ENCODE measurements at places on chromosomes 12 and 14.

DNA sequence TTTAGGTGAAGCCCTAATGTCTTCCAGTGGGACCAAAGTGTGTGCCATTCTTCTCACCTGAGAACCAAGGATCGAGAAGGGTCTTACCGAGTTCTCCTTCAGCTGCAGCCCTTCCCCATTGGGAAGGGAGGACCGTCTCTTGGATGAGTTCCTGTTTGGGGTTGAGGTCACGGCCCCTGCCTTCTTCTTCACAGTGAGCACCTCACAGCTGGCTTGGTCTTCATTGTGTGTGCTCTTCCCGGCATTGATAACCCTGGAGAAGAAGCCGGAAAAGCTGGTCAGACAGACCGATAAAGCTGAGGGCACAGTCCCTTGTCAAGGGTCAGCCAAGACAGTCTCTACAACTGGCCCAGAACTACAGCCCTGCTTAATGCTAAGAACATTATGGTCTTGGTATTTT, 102.9 kb downstream of the PPM1H start:
- ATAC-seq, result no peak

DNA sequence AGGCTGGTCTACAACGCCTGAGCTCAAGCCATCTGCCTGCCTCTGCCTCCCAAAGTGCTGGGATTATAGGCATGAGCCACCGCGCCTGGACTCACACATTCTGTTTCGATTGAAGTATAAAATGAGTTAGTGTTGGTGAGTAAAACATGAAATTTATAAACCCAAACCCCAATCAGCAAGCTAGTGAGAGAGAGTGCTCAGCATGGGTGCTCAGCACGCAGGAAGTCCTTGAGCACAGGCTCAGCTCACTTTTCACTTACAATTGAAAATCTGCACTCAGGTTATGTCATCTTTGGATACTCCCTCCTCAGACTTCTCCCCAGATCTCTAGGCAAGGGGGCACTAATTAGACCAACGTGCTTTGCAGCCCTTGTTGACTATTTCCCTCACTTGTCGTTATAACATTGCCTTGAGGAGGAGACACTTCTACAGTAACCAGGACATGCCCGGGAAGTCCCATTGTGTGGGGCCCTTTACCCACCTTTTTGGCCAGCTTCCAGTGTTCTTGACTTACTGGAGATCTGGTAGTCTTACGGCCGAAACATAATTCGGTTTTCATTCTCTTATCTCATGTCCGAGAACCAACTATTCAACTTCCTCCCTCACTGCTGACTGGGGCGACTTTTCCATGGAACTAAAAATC, 68.5 kb upstream of the AMN1 start:
- peak; percentile 66 for ATAC-seq

- no peak for ATAC-seq
Measured at GRCh38 chr14:25095736-25096437, 45.9 kb upstream of the STXBP6 start.

DNA sequence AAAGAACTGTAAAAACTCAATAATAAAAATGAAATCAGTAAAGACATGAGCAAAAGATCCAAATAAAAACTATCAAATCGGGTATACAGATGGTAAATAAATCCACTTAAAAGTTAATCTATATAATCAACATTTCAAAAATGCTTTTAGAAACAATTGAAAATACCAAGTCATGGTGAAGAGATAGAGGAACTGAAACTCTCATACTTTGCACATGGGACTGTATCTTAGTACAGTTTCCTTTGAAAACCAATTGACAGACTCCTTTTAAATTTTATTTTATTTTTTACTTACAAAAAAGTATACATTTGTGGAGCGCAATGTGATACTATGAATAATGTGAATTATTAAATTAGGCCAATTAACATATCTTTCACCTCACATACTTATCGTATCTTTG, 98.6 kb upstream of the FAR2 start:
- ATAC-seq, result no peak

- ATAC-seq, result no peak
Measured at GRCh38 chr14:73784181-73784987, 67.2 kb upstream of the PTGR2 start.

DNA sequence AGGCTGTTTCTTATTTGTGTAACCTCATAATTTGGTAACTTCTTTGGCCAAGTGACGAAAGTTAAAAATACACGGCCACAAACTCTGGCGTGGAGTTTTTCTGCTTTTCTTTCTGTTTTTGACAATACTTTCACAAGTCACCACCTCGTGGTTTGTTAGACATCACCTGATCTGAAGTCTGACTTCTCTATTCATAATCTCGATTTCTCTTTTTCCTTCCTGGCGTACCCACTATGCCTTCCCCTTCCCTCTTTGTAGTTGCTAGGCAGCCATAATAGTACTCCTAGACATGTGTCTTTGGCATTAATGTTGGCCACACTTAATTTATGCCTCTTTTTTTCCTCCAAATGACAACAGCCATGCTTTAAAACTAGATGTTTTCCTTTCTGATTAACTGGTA, 97.6 kb downstream of the POLR3B start:
- ATAC-seq, result no peak

DNA sequence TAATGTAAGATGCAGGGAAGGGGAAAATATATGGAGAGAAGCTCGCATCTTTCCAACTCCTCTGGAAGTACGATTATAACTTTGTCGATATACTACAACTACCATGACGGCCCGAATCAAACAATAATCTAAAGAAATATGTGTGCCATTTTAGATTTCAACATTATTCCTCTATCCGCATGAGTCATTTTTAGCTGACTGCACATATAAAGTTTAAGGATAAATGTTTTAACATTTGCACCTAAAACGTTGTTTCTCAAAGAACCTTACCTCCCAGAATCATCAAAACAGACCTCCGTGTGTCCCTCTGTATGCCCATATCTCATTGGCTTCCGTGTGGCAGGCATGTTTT, 482 bp downstream of the WDHD1 start:
- ATAC-seq, result no peak

DNA sequence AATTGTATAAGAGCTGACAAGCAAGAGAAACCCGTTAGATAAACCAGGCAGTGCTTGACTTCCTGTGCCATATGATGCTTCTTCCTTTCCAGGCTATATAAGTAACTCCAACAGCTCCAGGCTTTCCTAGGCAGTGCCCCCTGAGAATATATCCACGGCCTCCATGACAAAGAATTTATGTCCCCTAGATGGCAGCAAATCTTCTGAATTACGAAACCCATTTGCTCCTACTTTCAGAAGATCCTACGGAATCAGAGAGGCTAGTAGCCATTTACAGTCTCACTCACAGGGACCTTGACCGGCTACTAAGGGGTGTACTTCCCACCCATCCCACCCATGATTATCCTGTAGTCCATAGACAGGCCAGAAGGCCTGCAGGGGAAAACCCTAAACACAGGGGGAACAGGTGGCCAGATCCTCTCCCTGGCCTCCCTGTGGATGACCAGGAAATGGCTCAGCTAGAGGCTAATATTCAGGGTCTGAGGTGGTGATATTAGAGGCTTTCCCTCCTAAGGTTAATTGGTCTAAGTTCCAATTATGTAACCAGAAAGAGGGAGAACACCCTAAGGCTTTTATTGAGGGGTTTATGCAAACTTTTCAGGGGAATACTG, 77.2 kb upstream of the DCD start:
- no peak for ATAC-seq

DNA sequence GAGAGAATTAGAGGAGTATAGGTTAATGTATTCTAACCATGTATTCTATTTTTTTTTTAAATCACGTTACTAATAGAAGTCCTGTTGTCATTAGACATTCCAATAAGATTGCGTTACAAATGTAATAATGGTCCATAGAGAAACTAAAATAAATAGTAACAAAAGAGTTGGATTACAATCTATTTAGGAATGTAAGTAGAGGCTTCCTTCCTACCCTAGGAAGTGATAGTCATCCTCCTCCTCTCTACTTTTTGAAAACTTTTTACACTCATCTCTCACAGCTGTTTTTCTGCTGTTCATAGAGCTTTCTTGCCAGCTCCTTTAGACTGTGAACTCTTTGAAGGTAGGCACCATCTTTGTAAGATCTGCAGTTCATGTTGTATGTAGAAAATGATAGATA, 23.6 kb downstream of the TRHDE start:
- ATAC-seq, result no peak

GRCh38 chr12:54173066-54173726, 15.6 kb downstream of the SMUG1 start:
- peak; percentile 58 for ATAC-seq

DNA sequence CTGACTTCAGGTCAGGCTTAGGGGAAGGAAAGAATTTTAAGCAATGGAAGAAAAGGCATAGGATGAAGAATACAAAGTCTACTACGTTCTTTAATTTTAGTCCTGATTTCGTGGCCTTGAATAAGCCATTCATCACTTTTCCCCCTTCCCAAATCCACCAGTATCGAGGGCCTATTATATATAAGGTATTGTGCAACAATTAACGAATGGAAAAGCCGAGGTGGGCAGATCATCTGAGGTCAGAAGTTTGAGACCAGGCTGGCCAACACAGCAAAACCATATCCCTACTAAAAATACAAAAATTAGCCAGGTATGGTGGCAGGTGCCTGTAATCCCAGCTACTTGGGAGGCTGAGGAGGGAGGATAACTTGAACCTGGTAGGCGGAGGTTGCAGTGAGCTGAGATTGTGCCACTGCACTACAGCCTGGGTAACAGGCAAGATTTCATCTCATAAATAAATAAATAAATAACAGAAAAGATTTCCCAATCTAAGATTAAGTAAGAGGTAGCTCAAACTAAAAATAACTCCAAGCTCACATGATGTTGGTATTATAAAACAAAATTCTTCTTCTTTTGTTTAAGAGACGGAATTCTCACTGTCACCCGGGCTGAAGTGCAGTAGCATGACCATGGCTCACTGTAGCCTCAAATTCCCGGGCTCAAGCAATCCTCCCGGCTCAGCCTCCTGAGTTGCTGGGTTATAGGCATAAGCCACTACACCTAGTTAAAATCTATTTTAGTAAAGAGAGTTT, 58.3 kb upstream of the NR2C1 start:
- no peak for ATAC-seq

DNA sequence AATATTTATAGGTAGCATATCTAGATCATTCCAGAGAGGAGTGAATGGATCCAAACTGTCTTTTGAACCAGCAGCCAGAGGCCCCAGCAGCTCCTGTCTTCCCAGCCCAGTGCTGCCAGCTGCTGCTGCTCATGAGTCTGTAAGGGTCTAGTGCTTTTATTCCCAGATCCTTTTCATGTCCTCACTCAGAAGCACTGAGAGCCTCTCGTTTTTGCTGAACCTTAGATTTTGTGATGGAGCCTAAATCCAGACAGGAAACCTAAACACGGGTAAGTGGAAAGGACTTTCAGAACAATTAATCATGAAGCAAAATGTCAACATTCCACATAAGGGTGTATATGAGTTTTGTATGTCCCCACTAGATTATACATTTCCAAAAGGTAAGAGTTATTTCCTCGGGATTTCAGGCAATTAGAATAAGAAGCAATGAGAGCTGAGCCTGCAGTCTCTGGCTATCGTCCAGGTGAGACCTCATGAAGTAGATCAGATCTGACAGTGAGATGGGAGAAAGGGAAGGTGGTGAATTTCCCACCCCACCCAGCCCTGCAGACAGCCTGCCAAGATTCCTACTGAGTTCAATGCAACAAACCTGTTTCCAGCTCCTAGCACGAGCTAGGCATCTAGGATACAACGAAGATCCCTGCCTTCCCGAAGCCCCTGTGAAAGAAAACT, 84.4 kb downstream of the NINJ2 start:
- ATAC-seq, result no peak

DNA sequence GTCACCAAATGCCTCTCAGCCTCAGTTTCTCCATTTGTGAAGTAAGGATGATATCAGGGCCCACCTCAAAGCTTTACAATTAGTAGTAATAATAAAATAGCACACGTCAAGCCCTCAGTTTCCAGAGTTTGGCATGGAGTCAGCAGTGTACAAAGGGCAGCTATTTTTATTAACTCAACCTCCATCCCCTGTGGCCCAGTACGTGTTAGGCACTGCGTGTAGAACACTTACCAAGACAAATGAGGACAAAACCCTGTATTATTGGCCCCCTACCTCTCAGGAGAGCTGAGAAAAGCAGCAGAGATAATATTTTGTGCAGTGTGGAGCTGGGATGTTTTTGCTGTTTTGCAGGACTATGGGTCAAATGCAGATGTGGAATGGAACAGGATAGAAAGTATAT, 280.8 kb downstream of the C12orf75 start:
- ATAC-seq, result no peak

GRCh38 chr14:91834571-91834970, 32.8 kb downstream of the TC2N start:
- no peak for ATAC-seq

GRCh38 chr12:95191060-95191696, 26.1 kb downstream of the FGD6 start:
- no peak for ATAC-seq

DNA sequence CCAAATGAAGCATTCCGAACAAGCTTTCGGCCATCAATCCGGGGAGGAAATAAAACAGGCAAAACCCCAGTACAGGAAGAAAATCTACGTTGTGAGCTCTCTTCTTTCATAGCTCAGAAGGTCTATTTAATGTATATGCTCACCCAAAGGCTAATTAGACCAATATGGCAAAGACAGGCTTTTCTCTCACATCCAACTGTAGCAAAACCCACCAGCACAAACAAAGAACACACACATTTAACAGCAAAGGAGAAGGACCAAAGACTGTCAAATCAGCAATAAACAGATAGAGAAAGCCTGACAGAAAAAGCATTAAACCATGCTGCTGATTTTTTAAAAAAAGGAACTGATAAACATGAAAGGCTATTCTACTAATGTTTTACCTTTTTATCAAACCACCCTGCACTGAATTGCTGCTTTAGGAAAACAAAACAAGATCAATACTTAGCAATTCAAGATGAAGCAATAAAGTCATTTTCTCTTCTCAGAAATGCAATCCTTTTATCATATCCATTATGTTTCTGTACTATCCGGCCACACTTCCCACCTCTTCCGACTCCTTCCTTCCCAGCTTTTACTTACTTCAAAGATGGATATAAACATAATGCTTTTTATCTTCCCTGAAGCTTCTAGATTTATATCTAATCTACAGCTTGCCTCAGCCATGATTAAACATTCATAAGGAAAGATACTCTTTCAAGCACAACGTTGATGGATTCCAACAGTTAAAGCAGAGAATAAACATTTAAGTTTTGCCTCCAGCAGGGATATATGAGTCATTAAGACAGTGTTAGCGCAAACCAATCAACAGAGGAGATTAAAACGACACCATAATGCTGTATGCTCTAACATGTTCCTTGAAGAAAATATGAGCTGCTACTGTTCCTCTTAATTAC, 74.6 kb upstream of the BBS10 start:
- no peak for ATAC-seq

DNA sequence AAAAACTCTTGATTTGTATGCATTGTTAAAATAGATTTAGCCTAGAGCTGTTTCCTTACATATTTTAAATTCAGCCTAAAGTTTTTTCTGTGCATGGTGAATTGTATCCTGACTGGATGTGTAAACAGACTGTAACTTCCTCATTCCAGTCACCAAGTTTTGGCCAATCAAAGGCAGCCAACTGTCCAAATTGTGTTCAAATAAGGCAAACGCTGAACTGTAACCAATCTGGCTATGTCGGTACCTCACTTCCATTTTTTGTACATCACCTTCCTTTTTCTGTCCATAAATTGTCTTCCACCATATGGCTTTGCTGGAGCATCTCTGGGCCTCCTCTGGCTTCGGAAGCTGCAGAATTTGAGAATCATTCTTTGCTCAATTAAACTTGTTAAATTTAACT, 1921.9 kb upstream of the SEL1L start:
- ATAC-seq, result no peak

All from activated T-helper 17 cell treated with anti-CD3 and anti-CD28 coated beads, Interleukin-2, amount 50 U/mL, for 72 hours (primary cell).